Activated CD8-positive, alpha-beta memory T cell treated with anti-CD3 and anti-CD28 coated beads for 1 hour (primary cell): ENCODE measurements at places on chromosomes 5 and 9.

DNA sequence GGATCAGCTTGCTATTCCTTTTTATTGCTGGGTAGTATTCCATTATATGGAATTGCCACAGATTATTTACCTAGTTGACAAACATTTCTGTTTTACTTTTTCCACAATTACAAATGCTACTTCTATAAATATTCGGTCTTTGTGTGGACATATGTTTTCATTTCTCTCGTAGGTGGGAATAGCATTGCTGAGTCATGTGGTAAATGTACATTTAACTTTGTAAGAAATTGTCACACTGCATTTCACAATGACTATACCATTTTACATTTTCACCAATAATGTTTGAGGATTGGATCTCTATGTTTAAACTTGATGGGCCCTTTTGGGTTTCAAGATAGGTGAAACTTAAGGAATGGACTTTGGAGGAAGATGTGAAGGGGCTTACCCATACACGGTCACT is 19.7 kb downstream of the RAI14 start:
- no peak for DNase-seq

DNA sequence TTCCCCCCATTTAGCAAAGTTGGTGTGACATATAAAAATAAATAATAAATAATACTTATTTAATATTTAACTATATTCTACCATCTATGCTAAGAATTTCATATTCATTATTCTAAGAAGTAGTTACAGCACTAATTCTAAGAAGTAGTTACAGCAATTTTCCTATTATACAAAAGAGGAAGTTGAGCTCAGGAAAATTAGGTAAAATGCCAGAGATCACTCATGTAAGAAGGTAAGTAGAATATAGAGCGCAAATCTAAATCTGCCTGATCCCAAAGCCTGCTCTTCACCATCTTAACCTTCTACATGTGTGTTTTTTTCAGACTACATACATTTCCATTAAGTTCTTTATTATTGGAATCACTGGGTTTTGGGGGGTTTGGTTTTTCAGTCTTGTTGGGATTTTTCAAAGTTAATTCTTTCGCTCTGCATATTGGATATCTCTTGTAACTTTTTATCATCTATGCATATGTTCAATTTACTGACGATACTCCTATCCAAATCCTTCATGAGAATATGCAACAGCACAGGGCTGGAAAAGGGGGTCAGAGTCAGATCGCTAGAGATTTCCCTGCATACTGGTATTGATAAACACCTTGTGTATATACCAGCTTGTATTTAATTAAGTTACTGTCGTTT is 852.1 kb downstream of the MAT2B start:
- no peak for DNase-seq

- DNase-seq: no peak
Measured at GRCh38 chr5:68834491-68834981, 259.3 kb upstream of the SLC30A5 start.

GRCh38 chr9:133635533-133636531 is at the start of gene DBH:
Gene DBH, plus strand, starts transcription at chr9:133636363. Its CDS starts 9 bp downstream, at chr9:133636372.
- no peak for DNase-seq

- no peak for DNase-seq
Measured at GRCh38 chr5:146026307-146027010, 78.9 kb downstream of the PLAC8L1 start.

DNA sequence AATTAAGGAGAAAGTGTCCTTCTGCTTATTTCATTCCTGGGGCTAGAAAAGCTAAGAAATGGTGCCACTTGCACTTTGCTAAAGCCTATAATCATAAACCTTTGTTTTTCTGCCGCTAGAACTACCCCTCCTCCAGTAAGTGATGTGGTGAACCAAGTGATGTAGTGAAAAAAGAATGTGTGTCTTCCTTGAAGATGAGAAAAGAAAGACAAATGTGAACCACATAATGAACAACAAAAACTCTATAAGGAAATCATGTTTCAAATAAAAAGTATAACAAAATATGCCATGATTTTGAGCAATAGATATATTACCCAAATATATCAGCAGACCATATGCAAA is 179.0 kb upstream of the SGCD start:
- no peak for DNase-seq

GRCh38 chr5:921456-922435 is 29.1 kb downstream of the TRIP13 start:
- no peak for DNase-seq

DNA sequence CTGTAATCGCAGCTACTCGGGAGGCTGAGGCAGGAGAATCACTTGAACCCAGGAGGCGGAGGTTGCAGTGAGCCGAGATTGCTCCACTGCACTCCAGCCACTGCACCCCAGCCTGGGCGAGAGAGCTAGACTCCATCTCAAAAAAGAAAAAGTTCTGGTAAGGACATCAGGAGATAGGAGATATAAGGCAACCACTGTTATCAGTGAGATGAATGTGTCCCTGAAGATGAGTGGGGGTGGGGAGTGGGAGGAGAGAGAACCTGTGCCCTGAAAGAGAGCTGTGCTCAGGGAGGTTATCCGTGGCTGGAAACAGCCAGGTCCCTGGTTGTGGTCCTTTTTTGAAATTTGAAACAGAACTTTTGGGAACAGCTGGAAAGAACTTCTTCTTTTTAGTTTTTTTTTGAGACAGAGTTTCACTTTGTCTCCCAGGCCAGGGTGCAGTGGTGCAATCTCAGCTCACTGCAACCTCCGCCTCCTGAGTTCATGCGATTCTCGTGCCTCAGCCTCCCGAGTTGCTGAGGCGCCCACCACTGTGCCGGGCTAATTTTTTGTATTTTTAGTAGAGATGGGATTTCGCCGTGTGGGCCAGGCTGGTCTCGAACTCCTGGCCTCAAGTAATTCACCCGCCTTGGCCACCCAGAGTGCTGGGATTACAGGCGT is 2.6 kb downstream of the PTPA start:
- DNase-seq: no peak

- no peak for DNase-seq
Measured at GRCh38 chr9:98992885-98993569, 49.3 kb downstream of the COL15A1 start.

- no peak for DNase-seq
Measured at GRCh38 chr5:96112123-96112670, 150.5 kb upstream of the ELL2 start.

GRCh38 chr5:144503123-144503522 is 332.4 kb downstream of the KCTD16 start:
- no peak for DNase-seq

DNA sequence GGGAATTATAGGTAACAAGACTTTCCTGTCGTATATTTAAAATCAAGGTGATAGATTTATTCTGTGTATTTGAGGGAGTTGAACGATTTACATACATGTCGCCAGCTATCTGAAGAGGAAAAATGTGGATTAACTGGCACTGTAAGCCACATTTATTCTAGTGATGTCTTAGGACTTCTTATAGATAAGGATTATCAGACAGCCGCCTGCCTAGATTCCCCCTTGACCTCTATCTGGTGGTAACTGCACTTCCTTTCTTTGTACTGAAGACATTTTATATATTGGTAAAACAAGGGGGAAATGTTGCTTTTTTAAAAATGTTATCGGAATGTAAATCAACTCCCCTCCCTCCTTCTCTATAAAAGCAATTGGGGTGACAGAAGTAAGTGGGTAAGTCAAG is 39.3 kb upstream of the F2RL2 start:
- no peak for DNase-seq

DNA sequence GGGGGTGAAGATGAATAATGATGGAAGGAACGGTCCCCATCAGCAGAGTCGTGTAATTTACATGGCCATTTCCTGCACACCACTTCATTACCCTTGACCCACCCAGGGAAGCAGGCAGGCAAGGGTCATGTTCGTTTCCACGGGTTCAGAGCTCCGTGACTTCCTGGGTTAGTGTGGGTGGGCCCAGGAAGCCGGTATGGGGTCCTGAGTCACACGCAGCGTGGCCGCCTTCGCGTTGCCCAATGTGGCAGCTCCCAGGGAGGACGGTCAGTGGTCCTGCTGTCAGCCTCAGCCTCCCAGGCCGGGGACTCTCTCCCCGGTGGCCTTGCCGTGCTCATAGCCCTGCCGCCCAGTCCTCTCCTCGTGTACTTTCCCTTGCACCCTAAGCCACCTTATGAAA is 5.1 kb upstream of the TERT start:
- DNase-seq: no peak

GRCh38 chr5:149224282-149224681 is 47.4 kb upstream of the AFAP1L1 start:
- no peak for DNase-seq

DNA sequence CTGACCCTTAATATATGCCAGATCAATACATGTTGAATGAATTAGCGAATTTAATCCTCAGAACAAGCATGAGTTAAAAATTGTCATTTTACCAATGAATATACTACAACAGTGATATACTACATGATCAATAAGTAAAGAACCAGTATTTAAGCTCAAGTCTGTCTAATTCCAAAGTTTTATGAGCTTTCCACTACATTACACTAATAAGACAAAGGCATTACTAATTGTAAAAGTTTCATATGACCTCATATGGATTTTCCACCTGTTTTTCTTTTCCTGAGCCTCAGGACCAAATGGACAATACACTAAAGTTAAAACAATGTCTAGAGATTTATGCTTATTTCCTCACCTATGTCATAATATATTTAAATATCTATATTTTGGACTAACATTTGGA is 80.8 kb downstream of the OXCT1 start:
- DNase-seq: no peak

DNA sequence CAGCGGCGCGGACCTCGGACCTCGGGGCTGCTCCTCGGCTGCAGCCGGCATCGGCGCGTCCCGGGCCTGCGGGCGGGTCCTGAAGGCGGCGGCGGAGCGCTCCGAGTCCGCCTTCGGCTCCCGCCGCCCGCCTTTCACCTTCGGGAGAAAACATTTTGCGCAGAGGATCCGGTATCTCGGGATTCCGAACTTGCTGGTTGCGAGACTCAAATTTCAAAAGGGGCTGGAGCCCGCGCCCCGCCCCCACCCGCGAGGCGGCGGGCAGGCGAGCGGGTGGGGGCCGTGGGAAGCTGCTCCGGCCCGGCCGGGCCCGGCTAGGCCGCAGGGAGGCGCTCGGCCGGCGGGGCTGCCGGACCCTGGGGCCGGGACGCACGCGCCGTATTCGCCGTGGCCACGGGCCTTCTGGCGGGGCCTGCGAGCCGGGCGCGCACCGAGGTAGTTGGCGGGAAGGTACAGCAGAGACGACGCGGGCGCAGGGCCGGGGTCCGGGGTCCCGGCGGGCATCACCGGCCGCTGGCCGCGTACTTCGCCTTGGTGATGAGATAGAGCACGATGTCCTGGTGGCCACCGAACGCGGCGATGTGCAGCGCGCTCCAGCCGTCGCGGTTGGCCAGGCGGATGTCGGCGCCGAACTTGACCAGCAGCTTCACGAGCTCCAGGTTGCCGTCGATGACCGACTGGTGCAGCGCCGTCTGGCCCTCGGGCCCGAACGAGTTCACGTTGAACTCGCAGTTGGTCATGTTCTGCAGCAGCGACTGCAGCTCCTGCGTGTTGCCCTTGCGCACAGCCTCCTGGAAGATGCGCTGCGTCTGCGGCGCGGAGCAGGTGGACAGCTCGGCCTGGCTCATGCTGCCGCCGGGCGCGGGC is 757 bp downstream of the NRARP start:
- no peak for DNase-seq

GRCh38 chr9:109730228-109730627 is 49.8 kb upstream of the PALM2AKAP2 start:
- no peak for DNase-seq

DNA sequence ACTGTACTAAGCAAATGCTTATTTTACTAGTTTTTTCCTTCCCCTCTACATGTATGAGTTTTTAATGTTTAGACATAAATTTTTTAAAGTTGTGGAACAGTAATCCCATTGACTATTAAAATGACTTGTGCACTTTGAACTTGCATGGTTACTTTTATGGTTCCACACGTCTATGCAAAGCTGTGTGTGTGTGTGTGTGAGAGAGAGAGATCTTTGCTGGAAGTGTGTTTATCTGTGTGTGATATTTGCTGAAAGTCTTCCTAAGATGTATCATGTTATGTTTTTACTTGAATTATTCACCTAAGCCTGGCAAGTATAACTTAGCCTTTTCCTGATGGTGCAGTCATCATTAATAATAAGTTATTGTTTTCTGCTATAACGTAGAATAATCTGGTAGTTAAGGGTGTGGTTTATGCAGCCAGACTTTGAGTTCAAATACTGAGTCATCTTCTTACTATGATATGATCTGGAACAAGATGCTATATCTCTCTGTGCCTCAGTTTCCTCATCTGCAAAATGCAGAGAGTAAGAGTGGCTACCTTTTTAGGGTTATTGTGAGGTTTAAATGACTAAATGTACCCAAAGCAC is 138.6 kb downstream of the SMARCA2 start:
- DNase-seq: no peak

- no peak for DNase-seq
Measured at GRCh38 chr9:26723486-26723885, 169.1 kb downstream of the CAAP1 start.

DNA sequence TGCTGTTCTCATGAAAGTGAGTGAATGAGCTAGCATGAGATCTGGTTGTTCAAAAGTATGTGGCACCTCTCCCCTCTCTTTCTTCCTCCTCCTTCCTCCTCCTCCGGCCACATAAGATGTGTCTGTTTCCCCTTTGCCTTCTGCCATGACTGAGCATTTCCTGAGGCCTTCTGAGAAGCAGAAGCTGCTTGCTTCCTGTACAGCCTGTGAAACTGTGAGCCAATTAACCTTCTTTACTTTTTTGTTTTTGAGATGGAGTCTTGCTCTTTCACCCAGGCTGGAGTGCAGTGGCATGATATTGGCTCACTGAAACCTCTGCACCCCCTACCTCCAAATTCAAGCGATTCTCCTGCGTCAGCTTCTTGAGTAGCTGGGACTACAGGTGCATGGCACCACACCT is 6.1 kb downstream of the S100Z start:
- DNase-seq: no peak

DNA sequence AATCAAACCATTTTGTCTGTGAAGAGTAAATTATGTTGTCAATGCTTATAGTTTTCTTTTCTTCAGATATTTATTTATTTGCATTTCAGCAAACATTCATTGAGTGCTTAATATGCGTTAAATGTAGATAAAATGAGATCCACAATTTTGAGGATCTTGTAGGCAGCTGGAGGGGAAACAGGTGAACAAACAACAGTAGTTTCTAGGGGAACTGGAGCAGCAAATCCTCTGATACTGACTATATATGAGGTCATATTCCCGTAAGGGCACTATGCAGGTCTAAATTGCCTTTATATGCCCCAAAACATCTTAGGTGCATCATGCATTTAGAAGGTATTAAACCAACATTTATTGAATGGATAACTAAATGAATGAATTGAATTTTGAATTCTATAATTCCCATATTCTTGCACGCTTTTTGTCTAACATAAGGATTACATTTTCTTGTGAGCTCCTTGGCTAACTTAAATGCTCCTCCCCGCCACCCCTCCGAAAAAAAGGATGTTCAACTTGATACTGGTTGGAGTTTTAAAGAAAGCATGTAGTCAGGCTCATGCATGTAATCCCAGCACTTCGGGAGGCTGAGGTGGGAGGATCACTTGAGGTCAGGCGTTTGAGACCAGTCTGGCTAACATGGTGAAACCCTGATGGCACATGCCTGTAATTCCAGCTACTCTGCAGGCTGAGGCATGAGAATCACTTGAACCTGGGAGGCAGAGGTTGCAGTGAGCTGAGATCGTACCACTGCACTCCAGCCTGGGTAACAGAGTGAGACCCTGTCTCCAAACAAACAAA is 299.8 kb downstream of the TMEM38B start:
- no peak for DNase-seq

- DNase-seq: no peak
Measured at GRCh38 chr9:125745682-125746016, 1.5 kb upstream of the PBX3 start.

- no peak for DNase-seq
Measured at GRCh38 chr5:132877938-132878337, 4.5 kb downstream of the LEAP2 start.

- DNase-seq: no peak
Measured at GRCh38 chr5:132557478-132558172, 848 bp downstream of the RAD50 start.

- DNase-seq: no peak
Measured at GRCh38 chr5:172757394-172758010, 13.5 kb downstream of the DUSP1 start.
